Cardiac fibroblast (primary cell): ENCODE measurements at places on chromosomes 5 and 9.

GRCh38 chr5:34576891-34577666 lies 79.0 kb upstream of the RAI14 start:
- no peak for DNase-seq

GRCh38 chr9:113911850-113912557 lies 35.9 kb downstream of the ZNF618 start:
- no peak for DNase-seq

DNA sequence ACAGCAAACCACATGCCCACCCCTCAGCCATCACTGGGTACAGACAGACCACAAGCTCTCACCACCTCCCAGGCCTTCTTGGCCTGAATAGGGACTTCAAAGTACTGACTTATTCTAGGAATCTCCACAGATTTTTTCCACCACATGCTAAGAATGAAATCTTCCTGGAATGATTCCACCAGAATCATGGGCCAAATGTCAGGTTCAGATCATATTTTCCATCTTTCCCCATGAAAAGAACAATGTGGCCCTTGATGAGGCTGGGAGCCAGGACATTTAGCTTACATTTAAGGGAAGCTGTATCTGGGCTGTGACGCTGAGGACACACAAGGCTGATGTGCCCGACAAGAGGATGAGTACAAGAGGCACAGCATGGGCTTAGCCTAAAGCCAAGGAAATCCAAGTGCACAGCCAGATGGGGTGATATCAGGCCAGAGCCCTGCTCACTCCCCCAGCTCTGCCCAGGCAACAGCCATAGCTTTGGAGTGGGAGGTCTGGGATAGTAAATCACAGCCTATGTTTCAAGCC lies 28.1 kb downstream of the ACSL6 start:
- no peak for DNase-seq

DNA sequence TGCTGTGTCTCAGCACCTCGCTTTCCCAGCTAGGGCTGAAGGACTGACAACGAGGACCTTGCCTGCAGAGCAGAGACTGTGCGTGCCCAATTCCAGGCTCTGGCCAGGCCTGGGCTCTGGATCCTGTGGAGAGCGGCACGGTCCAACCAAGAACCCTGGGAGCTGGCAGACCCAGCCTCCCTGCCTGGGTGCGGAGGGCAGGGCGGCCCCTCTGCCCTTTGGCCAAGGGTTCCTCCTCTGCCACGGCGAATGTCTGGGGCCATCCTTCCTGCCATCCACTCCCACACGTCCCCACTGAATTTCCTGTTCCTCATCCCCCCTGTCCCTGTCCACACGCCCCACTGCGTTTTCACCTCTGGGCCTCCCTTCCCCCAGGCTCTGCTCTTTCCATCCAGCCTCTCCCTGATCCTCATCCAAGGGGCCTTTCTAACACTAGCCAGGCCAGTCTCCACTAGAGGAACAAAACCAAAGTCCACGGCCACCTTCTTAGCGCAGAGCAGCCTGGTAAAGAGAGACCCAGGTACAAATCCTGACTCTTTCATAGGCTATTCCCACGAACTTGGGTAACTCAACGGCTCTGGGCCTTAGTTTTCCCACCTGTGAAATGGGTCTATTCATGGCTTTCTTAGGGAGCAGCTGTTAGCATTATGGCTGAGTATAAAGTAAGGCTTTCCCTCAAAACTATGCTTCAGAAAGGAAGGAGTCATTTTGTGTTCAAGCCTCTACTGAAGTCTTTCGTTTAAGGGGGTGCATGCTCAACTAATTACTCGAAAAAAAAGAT lies 95.5 kb upstream of the PHYKPL start:
- DNase-seq = no peak

GRCh38 chr9:72365525-72366256 lies 683 bp upstream of the ZFAND5 start:
- DNase-seq = peak; percentile 90

DNA sequence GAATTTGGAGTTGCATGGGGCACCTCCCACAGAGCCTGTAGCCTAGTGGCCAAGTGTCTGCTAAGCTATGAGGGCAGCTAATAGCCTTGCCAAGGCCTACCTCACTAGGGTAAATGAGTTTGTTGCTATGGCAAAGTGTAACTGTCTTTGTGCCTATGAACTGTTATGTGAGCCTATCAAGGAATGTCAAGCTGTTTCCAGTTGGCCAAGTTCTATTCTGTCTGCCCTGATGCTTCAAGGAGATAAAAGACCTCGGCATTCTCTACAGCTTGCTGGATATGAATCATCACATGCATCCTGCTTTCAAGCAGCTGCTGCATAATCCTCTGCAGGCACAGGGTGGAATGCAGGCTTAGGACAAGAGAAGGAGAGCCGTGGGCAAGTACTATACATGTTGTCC lies 69.8 kb upstream of the CCDC112 start:
- DNase-seq = peak; percentile 94

- no peak for DNase-seq
Observed at GRCh38 chr5:117690612-117691011, 1116.0 kb upstream of the SEMA6A start.

DNA sequence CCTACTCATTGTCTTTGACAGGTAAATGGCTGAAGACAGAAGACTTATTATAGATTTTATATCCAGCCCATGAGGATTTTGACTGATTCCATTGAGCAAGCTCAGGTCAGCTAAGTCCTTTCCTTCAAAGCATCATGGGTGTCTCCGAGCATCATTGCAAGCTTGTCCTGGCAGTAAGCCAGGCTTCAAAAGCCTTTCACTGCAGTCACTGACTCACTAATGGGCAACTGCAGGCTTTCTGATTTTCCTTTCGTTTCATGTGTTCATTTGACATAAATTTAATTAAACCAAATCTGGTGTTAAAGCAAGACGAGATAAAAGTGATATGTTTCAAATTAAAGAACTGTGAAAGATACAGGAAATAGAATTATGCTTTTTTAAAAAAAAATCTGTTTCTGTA lies 426.2 kb downstream of the ANXA1 start:
- no peak for DNase-seq

DNA sequence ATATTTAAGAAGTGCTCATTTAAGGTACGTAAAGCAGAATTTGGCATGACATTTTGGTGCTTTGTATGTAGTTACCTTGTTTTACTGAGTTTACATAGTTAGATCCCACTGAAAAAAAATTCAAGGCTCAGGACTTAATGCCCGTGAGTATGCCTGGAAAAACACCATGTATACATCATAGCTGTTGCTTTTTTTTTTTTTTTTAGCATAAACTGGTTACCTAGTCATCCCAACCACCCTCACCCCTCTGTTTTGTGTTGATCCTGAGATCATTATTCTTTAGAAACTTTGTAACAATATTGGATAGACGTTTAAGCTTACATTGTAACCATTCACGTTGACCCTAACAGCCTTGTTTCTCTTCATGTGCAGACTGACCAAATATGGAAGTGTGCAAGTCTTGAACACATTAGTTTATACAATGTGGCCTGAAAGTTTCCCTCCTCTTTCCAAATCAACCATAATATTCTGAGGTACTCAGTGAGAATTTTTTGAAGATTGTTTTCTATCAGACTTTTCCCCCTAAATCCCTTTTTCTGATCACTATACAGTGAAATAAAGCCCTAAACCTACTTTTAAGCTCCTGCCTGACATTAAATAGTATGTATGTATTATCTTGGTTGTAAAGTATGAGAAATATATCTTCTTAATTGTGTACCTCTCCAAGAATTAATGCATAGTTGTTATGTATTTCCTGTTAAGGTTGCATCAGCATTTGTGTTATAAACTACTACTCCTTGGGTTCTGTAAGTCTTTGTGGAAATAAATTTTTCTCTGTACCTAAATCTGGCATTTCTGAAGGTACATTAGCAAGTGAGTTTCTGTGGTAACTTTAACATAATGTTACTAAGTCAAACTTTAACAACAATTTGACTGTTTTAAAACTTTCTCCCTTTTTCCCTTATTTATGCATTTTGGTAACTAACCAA lies 4.4 kb downstream of the RABGAP1 start:
- no peak for DNase-seq

- DNase-seq = no peak
Observed at GRCh38 chr9:84293001-84293798, 47.4 kb downstream of the SLC28A3 start.

GRCh38 chr9:87844506-87844905 lies 38.2 kb upstream of the SPATA31E1 start:
- DNase-seq = peak; percentile 11

DNA sequence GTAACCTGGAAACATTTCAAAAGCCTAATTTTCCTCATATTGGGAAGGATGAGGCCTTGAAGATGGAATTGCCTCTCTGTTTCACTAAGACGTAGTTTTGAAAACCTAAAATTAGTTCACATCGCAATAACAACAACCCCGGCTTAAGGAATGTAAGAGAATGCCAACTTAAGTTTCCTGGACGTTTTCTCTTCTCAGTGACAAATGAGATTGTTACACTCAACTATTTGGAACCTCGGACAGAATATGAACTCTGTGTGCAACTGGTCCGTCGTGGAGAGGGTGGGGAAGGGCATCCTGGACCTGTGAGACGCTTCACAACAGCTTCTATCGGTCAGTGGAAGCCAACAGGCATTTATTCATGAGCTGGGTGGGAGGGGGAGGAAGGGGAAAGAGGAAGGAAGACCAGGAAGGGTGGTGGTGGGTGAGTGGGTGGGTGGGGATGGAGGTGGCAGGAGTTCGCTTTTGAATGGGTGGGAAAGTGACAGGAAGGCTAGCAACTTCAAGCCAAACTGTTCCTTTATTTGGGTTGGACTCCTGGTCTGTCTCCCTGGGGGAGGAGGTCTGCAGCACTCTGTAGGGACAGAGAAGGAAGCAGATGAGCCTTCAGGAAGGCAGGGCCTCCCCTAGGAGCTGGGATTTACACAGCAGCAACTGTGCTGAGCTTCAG lies 83.4 kb downstream of the TEK start:
- DNase-seq = peak; percentile 40

DNA sequence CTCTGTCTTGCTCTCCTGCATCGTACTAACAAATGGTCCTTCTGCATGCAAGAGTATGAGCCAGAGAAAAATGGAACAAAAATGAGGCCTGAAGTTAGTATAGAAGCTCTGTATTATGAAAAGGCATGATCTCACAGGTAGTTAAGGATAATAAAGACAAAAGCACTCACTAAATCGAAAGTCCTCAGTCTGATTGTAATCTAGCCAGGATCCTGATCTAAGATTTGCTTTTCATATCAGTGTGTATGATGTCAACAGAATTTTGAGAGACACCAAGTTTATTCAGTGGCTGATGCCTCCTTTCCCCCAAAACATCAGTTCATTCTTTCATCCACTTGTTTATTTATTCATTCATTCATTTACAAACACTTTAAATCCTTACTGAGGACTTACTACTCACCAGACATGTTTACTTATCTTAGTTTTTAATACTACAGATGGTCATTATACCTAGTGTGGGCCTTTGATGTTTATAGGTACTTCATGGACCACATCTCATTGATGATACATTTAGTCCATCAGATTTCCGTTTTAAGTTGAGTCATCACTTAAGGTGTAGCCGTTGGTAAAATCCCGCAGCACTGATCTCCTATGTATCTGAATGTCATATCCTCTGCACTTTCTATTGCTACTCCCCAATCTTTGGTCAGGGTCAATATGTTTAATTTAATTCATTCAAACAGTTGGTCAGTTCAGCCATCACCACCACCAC lies 105.2 kb upstream of the DHFR start:
- no peak for DNase-seq

DNA sequence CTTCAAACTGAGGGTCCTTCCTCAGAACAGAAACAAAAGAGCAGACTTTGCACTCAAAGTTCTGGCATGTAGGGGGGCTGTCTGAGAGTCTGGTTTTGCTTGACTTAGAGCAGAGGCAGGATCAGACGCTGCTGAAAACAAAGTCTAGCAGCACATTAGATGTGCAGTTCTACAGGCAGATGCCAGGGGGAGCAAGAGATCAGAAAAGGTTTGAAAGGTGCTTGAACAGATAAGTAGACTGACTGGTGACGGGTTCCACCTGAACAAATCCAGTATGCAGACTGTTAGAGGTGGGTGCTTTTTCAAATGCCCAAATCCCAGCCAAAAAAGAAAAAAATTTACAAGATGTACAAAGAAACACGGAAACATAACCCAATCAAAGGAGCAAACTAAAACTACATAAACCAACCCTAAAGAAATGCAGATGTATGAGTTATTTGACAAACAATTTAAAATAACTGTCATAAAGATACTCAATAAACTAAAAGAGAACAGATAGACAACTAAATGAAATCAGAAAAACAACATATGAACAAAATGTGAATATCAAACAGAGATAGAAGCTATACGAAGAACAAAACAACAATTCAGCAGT lies 194.7 kb upstream of the FREM1 start:
- peak; percentile 43 for DNase-seq

GRCh38 chr9:127724012-127724411 lies 8.1 kb downstream of the TTC16 start:
- no peak for DNase-seq

DNA sequence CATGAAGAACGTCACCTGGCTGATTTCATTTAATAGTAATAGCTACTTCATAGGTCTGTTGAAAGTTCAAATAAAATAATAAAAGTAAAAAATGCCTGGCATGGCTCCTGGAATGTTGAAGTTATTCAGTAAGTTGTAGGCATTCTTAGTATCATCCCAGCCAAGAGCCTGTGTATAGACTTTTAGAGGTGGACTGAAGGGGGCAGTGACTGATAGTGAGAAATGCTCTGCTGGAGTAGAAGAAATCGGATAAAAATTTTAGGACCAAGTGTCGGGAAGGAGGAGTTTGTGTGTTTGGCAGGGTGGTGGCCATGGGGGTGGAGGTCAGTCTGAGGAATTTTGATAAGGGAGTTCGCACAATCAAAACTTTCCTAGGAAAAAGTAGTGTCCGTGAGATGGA lies 3.6 kb downstream of the ZFP2 start:
- no peak for DNase-seq

GRCh38 chr9:116658265-116658664 lies 28.8 kb upstream of the TRIM32 start:
- no peak for DNase-seq

- no peak for DNase-seq
Observed at GRCh38 chr5:63022403-63022802, 443.8 kb downstream of the LRRC70 start.

DNA sequence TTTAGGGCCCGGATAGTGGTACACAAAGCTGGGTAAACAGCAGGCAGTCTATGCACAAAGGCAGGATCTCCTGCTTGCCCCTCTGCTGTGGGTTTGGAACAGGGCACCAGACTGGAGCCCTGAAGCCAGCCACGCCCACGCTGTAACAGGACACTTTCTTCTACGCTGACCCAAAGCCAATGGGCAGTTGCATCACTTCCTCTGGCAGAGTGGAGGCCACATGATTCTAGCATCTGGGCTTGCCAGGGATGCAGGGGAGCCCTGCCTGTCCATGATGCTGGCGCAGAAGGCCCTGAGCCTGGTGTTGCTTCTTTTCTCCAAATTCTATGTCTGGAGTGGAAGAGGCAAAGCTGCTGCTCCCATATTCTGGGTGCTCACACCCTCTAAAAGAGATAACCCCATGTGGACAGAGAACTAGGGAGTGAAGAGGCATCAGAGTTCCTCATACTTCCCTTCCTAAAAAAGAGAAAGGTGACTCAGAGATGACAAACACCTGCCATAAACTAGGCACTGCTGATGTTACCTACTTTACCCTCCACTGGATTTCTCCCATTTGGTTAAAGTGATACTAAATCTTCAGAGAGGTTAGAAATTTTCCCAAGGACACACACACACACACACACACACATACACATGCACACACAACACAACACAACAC lies 260.3 kb upstream of the KLF4 start:
- peak; percentile 96 for DNase-seq
